ENCODE measurements at places on chromosomes 3 and 15. TPM values are rescaled to one million over a fixed set of nuclear protein-coding genes. Genes with fewer than 3 reads are reported as not detected.

The NANOGP8 gene
- total RNA-seq = 2.8 TPM

The ZMYND10 gene
- 1.8 TPM for total RNA-seq

The PP2D1 gene
- total RNA-seq = not detected

The PRRT3 gene
- 1.2 TPM for total RNA-seq

The LEKR1 gene
- total RNA-seq = 4.8 TPM

The IL5RA gene
- total RNA-seq = not detected

DNA sequence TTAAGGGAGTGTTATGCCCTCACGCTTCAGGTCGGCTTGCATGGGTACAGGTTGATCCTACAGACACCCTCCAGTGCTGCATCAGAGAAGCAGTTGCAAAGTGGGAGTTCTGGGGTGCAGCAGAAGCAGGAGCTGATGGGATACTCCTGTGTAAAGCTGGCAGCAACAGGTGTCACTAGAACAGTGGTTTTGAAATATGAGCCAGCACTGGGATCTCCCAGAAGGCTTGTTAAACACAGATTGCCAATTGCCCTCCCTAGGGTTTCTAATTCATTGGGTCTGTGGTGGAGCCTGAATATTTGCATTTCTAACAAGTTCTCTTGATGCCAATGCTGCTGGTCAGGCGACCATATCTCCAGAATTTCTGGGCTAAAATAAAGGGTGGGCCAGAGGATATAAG lies 350.4 kb downstream of the CLSTN2 start:
- H3K27me3 ChIP-seq = no peaks in the 10 kb centered on the region
- H3K4me3 ChIP-seq = no peak overlapping the region
- H3K36me3 ChIP-seq = no peaks in the 10 kb centered on the region
- no peaks in the 10 kb centered on the region for H3K4me1 ChIP-seq
- DNase-seq = no peak
- no peak overlapping the region for H3K27ac ChIP-seq

DNA sequence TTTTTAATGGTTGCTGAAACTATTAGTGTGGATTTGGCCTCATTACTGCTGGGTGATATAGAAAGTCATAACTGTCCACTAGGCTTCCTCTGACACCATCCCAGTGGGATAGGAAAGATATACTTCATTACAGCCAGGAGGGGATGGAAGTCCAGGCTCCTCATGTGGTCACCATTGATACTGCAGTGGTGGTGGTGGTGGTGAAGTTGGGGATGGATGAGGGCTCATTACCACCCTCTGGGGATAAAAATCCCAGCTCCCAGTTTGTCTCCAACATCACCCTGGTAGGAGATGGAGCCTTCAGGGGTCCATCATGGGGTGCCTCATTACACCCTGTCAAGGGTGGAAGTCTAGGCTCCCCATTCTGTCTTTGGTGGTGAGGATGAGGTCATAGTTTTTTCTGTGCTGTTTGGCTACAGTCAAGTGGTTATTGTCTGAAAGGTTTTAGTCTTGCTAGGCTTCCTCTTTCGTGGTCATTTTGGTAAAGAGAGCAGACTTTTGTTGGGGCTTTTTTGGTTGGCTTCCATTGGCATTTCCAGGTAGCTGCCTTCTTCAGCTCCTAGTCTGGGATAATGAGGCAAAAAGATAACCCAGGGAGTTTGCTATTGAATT lies 30.1 kb upstream of the FILIP1L start:
- DNase-seq = no peak
- H3K27me3 ChIP-seq = no peaks in the 10 kb centered on the region
- no peaks in the 10 kb centered on the region for H3K4me1 ChIP-seq
- H3K4me3 ChIP-seq = no peak overlapping the region
- H3K36me3 ChIP-seq = no peaks in the 10 kb centered on the region

GRCh38 chr3:182713743-182714517 lies 79.4 kb upstream of the ATP11B start:
- no peak overlapping the region for H3K27ac ChIP-seq
- H3K27me3 ChIP-seq = no peaks in the 10 kb centered on the region
- DNase-seq = no peak
- no peaks in the 10 kb centered on the region for H3K36me3 ChIP-seq

DNA sequence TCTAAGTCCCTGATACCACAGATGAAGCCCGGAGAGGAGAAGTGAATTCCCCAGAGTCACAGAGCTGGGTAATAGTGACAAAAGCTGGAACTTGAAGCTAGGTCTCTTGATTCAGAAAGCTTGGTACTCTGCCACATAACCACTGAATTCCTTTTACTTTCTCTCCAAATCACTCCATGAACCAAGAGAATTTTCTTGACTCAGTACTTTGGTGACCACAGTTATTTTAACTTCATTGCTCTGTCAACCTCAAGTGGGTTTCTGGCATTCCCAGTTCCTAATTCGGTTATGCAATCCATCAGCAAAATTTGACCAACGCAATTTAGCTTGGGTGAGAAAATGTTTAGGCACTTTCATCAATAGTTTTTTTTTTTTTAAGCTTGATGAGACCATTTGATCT lies 61.0 kb upstream of the PPARG start:
- H3K4me1 ChIP-seq = no peaks in the 10 kb centered on the region
- no peak overlapping the region for H3K4me3 ChIP-seq
- no peak for DNase-seq
